Naive B cell (primary cell): ENCODE measurements at places on chromosomes 2 and 18.

GRCh38 chr18:63779386-63779785, 4.2 kb downstream of the SERPINB7 start:
- no peak for DNase-seq

DNA sequence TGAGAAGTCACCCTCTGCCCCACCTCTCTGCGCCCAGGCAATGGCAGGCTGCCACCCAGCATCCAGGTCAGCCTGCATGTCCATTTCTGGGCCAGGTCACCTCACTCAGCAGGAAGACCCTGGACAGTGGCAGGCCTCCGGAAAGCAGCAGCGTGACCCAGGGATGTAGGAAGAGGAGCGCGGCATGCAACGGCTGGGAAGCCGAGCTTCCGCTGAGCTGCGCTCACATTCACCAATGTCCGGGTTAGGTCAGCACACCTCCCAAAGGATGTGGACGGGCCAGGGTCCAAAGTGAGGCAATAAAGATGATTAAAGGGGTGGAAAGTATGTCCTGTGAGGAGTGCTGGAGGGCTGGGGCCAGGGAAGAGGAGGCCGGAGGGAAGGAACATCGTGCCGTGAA, 174.5 kb downstream of the CTIF start:
- DNase-seq = no peak

DNA sequence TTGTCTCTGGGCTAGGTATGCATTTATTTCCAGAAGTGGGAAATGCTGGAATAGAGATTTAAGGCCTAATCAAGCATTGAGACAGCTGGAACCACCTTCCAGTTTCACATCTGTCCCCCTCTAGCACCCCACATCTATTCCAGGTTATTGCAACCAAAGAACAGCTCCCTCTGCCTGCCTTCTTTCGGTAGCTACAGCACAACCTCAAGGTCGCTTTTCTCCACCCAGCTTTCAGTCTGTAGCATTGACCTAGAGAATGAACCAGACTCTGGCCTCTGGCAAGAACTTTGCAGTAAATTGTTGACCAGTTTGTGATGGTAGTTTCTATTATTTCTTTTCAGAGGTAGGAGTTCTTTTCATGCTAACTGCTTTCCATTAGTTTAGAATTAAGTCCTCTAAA, 484.2 kb downstream of the DLGAP1 start:
- no peak for DNase-seq

- DNase-seq = peak; percentile 30
These were observed 7.0 kb upstream of the EPG5 start for GRCh38 chr18:45974088-45974536.

DNA sequence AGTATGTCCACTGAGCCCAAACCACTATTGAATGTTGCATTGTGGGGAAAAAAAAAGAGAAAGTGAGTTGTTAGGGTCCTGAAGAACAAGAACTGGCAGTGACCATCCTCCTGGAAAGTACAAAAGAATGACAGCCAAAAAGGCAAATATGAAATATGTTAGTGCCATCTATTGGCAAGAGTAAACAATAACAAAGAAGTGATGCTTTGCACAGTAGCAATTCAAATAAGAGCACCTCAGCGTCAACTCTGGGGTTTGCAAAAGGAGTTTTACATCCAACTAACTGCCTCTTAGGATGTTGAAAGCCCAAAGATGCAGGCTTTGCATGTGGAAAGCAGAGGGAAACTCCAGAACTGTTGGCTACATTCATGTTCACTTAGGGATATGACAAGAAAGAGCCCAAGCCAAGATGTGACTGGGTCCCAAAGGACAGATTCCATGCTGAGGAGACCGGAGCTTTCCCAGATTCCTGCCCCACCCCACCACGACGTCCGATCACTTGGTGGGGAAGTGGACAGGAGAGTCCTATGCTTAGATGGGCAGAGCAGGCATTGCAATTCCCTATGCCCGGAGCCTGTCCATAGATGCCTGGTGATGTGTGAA, 15.6 kb downstream of the TRABD2A start:
- DNase-seq = peak; percentile 18
